CD4-positive, alpha-beta T cell treated with Interleukin-4 for 1 hour (primary cell): ENCODE measurements at places on chromosomes 1 and 21.

GRCh38 chr1:210001751-210002150, 63.7 kb downstream of the SYT14 start:
- no peak for DNase-seq

DNA sequence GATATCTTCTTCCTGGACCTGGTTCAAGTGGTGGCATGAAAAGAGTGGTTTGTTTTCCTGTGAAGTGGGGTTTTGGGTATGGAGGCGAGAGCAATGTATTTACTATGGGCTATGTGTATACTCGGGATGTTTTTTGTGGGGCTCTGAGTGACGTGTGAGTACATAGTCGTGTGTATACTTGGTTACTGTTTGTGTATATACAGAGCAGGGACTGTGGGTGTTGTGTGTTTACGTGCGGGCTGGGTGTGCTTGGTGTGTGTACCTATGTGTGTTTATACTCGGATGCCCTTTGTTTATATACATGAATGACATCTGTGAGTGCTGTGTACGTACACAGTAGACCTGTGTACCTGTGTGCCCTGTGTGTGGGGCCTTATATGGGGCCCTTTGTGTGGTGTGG, 50.0 kb downstream of the YARS1 start:
- DNase-seq = no peak

DNA sequence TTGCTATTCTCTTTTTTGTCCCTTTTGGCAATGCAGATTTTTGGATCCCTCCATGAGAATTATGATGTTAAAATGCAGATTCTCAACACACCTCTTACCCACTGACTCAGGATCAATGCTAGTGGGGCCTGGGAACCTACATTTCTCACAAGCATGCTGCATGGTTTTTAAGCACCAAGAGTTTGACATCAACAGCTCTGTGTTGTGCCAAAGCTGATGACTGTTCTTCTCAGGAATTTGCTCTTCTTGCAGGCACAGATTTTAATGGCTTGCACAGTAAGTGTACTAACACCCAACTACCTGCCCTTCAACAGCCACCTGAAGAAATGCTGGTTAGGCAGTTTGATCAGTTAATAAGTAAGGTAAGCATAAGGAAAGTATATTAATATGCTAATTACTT, 468.7 kb downstream of the PTBP2 start:
- no peak for DNase-seq

DNA sequence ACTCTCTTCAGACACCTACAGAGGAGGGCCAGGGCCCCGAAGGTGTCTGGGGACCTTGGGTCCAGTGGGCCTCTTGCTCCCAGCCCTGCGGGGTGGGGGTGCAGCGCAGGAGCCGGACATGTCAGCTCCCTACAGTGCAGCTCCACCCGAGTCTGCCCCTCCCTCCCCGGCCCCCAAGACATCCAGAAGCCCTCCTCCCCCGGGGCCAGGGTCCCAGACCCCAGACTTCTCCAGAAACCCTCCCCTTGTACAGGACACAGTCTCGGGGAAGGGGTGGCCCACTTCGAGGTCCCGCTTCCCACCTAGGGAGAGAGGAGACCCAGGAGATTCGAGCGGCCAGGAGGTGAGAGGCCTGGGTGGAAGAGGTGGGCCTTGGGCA, 3.7 kb downstream of the ADAMTSL4 start:
- DNase-seq = no peak

GRCh38 chr1:27116697-27117096, 38.2 kb downstream of the SLC9A1 start:
- DNase-seq = peak; percentile 23

DNA sequence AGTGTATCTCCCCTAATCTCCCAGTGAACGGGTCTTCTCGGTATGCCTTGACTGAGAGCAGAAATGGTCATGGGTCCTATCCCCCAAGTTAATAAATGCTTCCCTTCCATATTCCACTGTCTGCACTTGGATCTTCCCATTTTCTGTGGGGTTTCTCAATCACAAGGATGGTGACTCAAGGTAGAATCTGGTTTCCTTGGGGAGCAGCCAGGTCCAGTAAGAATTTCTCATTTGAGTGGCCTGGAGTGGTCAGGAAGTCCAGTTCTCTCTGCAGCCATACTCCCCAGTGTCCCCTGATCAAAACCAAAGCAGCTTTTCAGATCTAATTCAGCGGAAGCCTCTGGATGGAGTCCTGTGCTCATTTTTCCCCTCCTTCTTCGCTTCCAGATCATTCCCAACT, 14.8 kb upstream of the SLC27A3 start:
- no peak for DNase-seq

DNA sequence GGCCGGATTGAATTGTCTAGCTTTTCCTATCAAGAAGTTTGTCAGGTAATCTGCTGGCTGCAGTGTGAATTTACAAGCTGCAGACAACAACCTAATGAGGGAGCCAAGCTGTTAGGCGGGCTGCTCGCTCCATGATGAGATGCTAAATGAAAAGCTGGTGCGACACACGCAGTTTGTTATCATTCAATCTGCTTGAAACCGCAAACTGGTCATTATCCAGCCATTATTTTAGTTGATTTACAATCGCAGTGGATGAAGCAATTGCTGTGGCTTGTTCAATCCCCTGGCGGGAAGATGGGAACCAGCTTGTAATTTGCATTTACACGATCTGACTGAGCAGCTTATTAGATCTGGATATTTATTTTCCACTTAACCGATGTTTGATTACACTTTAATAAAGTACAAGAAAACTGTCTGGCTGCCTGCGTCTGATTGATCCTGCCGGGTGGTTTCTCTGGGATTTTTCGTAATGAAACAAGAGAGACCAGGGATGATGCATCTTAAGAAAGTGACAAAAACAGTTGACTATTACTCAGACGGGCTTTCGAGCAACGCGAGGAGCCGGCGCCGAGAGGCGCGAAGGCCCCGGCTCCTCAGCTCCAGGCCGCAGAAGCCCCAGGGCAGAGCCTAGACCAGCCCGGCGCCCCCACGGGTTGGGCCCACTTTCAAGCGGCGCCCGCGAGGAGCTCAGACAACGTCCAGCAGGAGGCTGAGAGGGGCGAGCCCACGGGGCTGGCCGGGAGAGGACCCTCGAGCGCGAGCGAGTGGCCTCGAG, 118.0 kb upstream of the BARHL2 start:
- DNase-seq = no peak

- no peak for DNase-seq
Observed at GRCh38 chr1:42017730-42018129, 99.0 kb upstream of the HIVEP3 start.
